ENCODE measurements at places on chromosomes 5 and 9.

DNA sequence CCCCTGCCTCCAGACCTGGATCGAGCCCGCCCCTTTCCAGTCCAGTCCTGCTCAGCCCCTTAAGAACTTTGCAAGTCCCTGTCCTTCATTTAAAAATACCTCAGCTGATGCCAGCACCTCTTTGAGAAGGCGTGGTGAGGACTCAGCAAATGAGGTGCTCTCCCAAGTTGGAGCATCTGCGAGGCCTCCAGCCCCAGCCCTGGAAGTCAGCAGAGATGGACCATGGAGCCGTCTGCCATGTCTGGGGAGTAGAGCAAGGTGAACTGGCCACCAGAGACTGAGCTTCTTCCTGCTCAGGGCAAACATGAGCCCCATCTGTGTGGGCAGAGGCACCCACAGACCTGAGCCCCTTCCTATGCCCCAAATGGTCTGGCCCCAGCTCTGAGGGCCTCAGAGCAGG is 71.5 kb downstream of the UBE2QL1 start:
- DNase-seq = no peak

DNA sequence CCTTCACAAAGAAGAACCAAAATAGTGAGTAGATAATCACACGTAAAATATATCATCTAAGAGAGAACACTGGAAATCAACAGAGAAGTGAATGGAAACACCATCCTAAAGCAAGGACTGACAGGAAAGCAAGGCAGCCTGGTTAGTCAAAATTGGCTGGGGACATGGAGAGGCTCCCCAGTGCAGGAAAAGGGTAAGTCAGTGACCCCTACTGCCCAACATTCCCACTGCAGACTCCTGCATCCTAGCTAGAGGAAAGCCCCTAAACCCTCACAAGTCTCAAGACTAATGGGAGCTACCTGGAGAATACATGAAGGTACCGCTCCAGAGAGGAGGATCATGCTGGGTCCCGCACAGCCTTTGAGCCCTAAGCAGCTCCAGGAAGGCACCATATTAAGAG is 60.1 kb downstream of the ZDHHC21 start:
- DNase-seq = no peak

- DNase-seq = no peak
These were observed 63.9 kb downstream of the EPB41L4A start for GRCh38 chr5:112355058-112355685.

DNA sequence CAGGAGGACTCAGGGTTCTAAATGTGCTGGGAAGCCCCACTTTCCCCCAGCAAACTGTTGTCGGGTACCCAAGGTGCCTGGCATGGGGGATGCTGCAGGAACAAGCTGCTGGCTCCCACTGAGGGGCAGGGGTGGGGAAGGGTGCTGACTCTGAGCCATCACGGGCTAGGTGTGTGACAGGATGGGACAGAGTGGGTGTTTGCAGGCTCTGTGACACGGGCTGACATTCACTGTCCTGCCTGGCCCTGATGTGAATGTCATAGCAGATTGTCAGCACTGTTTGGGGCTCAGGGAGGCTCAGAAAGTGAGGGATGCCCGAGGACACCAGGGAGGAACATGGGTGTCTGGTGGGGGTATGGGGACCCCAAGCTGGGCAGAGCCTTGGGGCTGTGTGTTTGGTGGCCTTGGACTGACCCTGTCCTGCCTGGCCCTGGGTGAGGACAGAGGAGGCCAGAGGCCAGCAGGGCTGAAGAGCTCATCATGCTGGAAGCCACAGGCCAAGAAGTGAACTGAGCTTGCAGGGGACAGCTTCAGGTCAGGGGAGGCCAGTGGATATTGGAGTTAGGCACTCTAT is 20.6 kb downstream of the WNK2 start:
- DNase-seq = no peak

- DNase-seq = no peak
These were observed at the start of gene PRDM12 for GRCh38 chr9:130664251-130665028. TSS of gene PRDM12 (plus strand) at chr9:130664594. CDS start at chr9:130664654, 60 bp downstream.

DNA sequence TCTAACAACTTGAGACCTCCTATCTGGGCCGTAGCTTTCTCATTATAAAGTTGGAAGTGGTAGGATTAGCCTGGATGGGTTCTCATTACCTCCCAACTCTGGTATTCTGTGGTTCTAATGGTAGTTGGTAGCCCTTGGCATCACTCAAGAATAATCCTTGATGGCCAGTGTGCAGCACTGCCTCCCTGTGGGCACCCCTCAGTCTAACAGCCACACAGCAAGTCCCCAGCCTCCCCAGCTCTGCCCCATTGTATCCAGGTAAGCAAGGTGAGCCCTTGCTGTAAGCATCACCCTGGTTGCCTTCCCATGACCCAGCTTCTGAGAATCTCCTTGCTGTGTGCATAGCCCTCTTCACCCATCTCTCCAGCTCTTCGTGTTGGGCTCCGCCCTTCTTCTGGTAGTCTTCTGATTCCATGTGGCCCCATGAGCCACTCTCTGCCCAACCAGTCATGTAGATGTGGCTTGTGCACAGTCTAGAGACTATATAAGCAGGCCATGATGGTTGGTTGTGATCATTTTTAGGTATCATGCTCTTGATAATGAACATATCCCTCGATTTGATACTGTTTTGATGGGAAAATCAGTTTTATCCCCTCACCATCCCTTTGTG is 57.6 kb upstream of the GRHPR start:
- no peak for DNase-seq

- DNase-seq = no peak
These were observed 403.9 kb downstream of the ZNF608 start for GRCh38 chr5:124342584-124342983.

Data from NCI-H526 (cell line).